Hippocampal formation (tissue), 2 donors: ENCODE measurements at places on chromosomes 2 and 18.

- DNase-seq = no peak
Observed at GRCh38 chr18:64100116-64100922, 48.6 kb downstream of the LINC00305 start.

DNA sequence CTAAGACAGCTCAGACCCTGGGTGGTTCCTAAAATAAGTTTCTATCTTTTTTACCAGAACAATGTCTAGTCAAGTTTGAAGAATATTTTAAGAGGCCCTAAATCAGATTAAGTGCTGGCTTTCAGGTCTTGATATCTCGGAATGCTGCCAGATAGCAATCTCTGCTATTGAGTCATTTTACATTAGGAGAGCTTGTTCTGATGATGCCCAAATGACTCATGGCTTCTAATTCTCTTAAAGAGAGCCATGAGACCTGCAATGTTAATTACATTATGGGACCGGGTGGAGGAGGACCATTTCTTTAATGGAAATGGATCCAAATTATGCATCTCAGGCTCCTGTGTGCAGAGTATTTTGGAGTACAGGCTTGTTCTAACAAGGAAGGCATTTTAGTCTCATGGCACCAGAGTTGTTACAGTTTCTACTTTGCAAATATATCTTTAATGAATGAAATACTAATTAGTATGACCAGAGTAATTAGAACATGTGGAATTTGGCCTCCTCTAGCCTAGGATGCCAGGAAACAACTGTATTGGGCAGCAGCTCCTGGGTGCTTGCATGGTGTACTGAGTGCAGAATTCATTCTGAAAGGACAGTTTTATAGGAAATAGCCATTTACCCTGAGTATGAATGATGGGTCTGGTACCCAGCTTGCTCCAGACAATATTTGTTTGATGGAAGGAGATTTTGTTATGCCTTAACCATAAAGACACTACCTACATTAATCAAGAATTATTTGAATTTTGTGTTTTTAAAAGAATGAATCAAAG is 94.0 kb upstream of the SULT1C3 start:
- no peak for DNase-seq

GRCh38 chr2:170885130-170885791 is 43.8 kb upstream of the GORASP2 start:
- DNase-seq = no peak

GRCh38 chr18:43830947-43831346 is 553.7 kb upstream of the SYT4 start:
- no peak for DNase-seq

- no peak for DNase-seq
Observed at GRCh38 chr2:85667561-85668008, 414 bp downstream of the SFTPB start.
